ENCODE measurements at places on chromosomes 4 and X. TPM values are rescaled to one million over a fixed set of nuclear protein-coding genes. Genes with fewer than 3 reads are reported as not detected.
A peak's percentile ranks its signal among the peaks of the same experiment; 100 is the strongest.

GRCh38 chrX:31092970-31093638 lies 21.3 kb upstream of the FTHL17 start:
- no peak for DNase-seq

DNA sequence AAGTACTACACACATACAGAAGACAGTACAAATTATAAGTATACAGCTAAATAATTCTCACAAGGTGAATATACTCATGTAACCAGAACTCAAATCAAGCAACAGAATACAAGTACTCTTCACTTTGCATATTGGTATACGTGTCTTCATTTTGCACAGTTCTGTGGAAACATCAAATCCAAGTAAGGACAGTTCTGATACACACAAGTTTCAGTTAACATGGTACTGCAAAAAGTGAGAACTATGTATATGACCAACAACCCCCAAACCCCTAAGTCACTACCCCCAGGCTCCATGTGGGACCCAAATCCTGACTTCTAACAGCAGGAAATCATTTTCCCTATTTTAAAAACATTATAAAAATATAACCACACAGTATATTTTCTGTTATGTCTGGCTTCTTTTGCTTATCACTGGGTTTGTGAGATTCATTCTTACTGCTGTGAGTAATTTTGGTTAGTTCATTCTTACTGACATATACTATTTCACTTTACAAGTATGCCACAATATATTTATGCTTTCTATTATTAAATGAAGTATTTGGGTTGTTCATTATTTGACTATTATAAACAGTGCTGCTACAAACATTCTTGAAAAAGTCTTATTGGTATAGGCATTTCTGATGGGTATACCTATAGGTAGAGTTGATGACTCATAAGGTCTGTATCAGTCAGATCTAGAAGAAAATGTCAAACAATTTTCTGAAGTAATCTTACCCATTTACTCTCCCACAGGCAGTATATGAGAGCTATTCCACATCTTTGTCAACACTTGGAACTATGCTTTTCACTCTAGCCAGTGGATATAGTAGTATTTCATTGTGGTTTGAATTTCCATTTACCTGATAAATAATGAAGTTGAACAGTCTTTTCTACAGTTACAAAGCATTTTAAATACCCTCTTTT lies 47.0 kb downstream of the SCLT1 start:
- DNase-seq, result no peak

DNA sequence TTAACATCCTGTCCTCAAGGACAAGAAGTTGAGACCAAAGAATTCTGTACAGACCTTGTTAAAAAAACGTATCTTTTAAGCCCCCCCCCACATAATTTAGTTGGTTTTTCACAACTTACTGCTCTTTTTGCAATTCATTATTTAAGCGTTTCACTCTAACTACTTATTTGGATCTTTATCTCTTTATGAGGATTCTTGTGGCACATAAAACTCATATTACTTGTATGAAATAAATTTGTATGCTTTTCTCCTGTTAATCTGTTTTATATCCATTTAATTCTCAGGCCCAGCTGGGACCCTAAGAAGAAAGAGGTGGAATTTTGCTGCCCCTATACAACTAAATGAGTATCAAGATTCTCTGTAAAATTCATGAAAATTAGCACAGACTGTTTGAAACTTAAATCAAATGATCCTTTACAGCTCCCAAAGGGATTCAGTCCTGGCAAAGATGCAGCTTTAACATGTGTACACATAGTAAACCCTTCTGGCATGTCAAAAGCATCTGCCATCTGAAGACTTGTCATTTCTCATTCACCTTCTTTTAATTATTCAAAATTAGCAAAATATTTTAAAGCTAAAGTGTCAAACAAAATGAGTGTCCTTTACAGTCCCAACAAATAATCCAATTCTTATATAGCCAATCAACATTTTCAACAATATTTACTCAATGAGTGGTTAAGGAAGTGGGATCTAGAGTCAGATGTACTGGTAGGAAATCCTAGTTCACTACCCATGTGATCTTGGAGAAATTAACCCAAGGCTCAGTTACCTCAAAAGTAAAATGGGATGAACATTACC lies 17.7 kb downstream of the ARAP2 start:
- no peak for DNase-seq

DNA sequence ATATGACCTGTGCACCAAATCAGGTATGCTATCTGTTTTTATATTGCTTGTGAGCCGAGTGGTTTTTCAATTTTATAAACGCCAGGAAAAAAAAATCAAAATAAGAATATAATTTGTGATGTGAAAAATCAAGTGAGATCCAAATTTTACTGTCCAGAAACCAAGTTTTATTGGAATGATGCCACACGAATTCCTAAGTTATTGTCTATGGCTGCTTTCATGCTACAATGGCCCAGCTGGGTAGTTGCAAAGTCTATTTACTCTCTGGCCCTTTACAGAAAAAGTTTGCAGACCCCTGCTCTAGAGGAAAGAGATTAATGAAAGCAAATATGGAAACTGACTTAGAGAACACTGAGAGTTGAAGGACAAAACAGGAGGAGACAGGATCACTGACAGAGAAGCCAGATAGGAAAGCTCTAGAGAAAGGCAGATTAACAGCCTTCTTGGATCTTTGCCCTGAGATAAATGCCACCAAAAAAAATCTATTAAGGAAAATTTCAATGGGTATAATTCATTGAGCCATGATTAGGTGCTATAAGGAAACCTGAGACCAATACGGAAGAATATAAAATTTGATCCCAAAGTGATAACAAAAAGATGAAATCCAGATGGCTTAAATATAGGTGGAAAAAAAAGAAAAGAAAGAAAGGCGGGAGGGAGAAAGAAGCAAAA lies 29.8 kb downstream of the PRSS12 start:
- DNase-seq, result no peak

GRCh38 chr4:37765741-37766140 lies 60.7 kb upstream of the PGM2 start:
- DNase-seq, result no peak

- no peak for DNase-seq
Measured at GRCh38 chrX:105483011-105483410, 262.5 kb upstream of the TEX13A start.

GRCh38 chr4:1490654-1491327 lies 84.5 kb upstream of the NKX1-1 start:
- DNase-seq, result peak; percentile 36

GRCh38 chr4:109649872-109650271 lies 53.4 kb downstream of the CASP6 start:
- DNase-seq, result no peak

- no peak for DNase-seq
Measured at GRCh38 chrX:15931362-15931761, 76.7 kb upstream of the AP1S2 start.

DNA sequence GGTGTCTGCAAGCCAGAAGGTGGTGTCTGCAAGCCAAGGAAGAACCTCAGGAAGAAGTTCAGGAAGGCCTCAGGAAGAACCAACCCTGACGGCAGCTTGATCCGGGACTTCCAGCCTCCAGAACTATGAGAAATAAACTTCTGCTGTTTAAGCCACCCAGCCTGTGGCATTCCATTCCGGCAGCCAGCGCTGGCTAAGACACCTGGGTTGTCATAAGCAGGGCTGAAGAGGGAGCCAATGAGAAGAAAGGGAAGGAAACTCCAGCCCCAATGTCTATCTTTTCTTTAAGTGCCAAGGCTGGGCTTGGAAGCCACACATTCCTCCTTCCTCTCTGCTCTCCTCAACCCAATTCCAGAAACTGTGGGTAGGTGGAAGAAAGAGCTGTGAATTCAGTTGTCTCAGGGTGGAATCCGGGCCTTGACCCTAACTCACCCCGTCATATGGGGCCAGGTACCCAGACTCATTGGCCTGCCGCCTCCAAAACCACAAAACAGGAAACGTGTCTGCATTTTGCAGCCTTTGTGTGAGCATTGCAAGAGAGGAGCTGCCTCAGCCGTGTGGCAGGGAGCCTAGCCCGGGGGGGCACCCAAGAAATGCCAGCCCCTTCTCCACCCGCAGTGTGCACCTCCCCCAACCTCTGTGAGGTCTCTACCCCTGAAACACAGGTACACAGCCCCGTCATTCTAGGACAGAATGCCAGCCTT lies 26.8 kb downstream of the CRMP1 start:
- no peak for DNase-seq

DNA sequence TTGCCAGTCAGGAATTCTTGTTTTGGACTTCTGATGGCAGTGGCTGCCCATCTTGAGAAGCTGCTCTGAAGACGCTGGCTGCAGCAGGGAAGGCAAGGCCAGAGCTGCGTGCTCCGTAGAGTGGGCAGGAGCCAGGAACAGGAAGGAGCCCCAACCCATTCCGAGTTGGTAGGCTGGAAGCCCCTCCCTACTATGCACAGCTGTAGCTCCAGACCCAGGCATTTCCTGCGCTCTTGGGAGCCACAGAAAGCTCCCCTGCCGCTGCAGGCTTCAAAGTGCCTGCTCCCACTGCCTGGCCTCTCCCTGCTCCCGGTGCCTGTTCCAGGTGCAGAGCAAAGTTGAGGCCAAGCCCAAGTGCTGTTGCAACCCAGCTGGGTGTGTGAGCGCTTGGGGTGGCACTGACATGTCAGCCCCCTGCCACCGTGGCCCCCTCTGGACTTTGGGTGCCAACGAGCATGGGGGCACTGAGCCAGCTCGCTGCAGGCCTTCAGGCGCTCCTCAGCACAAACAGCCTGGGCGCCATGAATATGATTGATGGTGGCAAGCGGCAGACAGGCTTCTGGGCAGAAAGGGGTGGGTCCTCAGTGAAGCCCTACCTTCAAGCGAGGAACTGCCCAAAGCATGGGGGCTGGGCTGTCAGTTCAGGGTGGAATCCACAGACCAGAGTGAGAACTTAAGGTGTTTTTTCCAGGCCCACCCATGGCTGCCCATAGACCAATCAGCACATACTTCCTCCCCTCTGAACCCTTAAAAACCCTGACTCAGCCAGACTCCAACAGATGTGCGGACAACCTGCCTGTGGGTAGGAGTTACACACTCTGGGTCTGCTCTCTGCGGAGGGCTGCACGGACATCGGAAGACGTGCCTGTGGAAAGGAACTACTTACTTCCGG lies 677.2 kb upstream of the INTU start:
- peak; percentile 70 for DNase-seq

GRCh38 chrX:101029665-101030064 lies 22.2 kb downstream of the TRMT2B start:
- no peak for DNase-seq

DNA sequence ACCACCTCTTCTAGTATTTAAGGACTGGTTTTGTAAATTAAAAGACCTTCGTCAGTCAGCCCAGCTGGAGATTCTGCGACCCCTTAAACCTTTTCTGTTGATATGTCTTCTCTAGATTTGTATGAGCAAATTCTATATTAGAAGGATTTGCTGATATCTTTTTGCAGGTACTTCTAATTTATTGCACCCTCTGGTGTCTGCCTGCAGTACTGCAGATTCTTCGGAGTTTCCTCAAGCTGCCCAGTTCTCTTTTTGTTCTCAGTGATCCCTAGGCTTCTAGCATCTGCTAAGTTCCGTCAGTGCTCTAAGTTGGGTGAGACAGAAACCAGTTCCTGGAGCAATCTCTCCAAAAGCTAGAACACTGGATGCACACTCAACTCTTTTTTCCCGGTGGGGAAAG lies 545.2 kb downstream of the C4orf33 start:
- DNase-seq, result no peak

DNA sequence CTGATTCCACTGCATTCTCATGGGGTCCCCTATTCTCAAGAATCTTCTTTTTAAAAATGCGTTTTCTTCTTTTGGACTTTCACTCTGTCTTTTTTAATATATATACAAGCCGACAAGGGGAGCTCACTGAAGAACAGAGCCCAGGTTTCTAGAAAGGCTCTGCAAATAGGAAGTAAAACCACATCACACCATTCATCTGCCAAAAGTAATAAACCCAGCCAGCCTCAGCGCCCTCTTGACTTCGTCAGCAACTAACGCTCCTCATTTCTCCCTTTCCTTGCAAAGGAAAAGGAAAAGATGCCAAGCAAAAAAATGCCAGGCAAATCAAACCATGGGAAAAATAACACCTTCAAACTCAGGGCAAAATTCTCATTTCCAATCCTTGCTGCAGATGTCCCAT lies 136.4 kb downstream of the HHIP start:
- no peak for DNase-seq

- no peak for DNase-seq
Measured at GRCh38 chr4:17934286-17934685, 87.3 kb downstream of the LCORL start.

GRCh38 chr4:150570862-150571261 lies 11.1 kb upstream of the MAB21L2 start:
- DNase-seq, result no peak

GRCh38 chr4:82352825-82353366 lies 20.9 kb downstream of the HNRNPD start:
- DNase-seq, result no peak

DNA sequence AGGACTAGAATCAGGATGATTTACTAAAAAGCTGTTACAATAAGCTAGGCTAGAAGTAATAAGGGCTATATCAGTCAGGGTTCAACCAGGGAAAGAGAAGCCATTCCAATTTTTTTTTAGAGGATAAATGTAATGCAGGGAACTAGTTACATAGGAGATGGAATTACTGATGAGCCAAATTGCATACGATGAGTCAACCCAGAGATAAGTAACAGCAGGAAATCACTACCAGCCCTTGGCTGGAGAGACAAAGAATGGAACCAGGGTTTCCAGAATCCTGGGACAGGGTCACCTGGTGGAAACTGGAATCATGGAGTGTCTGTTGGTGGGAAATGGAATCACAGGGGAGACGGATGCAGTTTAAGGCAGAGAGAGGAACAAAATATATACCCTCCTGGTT lies 13.1 kb upstream of the MAGEA4 start:
- no peak for DNase-seq

- DNase-seq, result no peak
Measured at GRCh38 chrX:96579252-96579651, 105.4 kb upstream of the DIAPH2 start.

GRCh38 chr4:8155660-8156421 lies 2.8 kb downstream of the ABLIM2 start:
- DNase-seq, result no peak

DNA sequence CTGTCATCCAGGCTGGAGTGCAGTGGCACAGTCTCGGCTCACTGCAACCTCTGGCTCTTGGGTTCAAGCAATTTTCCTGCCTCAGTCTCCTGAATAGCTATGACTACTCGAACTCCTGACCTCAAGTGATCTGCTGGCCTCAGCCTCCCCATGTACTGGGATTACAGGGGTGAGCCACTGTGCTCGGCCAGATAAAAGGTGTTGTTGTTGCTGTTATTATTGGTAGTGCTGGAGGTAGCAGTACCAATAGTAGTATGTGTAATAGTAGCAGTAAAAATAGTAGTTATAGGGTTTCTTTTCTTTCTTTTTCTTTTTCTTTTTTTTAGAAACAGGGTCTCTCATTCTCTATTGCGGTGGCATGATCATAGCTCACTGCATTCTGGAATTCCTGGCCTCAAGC lies 592.1 kb downstream of the ARAP2 start:
- DNase-seq, result no peak

- no peak for DNase-seq
Measured at GRCh38 chr4:23120374-23120773, 427.6 kb downstream of the GBA3 start.

SLC10A7 gene
- 5.0 TPM for total RNA-seq

MCTS1 gene
- 26.7 TPM for total RNA-seq

IBSP gene
- total RNA-seq, result not detected

BEX2 gene
- 1.5 TPM for total RNA-seq

S100G gene
- total RNA-seq, result not detected

NXF2 gene
- total RNA-seq, result not detected

PDHA2 gene
- not detected for total RNA-seq

CDKL5 gene
- 10.7 TPM for total RNA-seq
